ENCODE measurements at places on chromosomes 6 and 20.

DNA sequence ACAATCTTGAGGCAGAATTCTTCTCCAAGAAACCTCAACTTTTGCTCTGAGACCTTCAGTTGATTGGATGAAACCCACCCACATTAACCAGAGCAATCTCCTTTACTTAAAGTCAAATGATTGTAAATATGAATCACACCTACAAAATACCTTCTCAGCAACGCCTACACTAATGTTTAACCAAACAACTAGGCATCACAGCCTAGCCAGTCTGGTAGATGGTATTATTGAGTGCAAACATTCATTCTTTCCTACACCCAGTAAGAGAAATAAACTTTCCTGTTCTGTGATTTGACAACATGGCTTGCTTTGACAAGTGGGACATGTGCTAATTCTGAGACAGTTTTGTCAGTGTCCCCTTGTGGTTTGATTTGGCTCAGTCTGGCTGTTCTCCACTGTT lies 252.2 kb downstream of the HACE1 start:
- DNase-seq, result no peak

GRCh38 chr6:92404281-92404680 lies 1015.1 kb downstream of the EPHA7 start:
- DNase-seq, result no peak

GRCh38 chr6:168024951-168025510 lies 27.6 kb downstream of the KIF25 start:
- DNase-seq, result no peak

DNA sequence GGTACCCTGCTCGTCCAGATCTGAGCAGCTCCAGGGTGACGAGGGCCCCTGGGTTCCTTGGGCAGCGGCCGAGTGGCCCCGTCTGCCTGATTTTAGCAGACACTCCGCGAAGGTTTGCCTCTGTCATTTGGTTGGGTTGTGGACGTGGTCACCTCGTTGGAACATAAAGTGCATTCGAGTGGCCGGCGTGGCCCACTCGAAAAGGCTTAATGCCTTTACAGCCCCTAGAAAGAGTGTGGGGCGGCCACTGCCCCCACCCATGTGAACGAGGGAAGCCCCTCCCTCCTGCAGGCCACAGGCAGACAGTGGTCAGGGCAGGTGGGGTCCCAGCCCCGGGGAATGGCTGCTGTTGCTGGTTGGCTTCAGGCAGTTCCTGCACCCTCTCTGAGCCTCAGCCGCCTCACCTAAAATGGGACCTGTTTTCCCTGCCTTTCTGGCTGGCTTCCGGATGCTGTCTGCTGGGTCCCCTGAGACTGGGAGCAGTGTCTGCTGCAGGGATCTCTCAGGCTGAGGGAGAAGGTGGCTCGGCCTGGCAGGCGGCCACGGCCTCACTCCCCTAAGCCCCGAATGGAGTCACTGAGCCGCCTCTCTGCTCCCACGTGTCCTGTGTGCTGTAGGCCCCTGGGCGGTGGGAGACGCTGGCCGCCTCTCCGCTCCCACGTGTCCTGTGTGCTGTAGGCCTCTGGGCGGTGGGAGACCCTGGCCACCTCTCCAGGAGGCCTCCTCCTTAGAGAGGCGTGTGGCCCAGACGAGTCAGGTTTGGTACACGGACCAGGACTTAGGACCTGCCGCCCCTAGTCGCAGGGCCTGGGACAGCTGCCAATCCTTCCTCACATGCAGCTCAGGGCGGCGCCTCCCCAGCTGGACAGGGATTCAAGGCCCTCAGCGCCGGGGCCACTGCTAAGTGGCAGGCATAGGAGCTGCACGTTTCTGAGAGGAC lies 233.0 kb downstream of the ERMARD start:
- DNase-seq, result no peak

DNA sequence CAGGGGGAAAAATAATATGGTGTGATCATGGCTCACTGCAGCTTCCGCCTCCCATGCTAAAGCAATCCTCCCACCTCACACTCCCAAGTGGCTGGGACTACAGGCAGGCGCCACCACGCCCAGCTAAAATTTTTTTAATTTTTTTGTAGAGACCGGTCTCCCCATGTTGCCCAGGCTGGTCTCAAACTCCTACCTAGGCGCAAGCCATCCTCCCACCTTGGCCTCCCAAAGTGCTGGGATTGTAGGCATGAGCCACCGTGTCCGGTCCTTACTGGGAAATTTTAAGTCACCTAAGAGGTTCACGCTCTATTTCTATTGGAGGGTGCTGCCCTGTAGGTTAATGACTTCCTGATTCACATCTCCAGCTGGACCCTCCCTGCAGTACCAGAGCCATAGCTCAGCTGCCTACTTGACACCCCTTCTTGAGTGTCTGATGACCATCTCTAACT lies 626 bp upstream of the CDK5RAP1 start:
- DNase-seq, result peak; percentile 28

DNA sequence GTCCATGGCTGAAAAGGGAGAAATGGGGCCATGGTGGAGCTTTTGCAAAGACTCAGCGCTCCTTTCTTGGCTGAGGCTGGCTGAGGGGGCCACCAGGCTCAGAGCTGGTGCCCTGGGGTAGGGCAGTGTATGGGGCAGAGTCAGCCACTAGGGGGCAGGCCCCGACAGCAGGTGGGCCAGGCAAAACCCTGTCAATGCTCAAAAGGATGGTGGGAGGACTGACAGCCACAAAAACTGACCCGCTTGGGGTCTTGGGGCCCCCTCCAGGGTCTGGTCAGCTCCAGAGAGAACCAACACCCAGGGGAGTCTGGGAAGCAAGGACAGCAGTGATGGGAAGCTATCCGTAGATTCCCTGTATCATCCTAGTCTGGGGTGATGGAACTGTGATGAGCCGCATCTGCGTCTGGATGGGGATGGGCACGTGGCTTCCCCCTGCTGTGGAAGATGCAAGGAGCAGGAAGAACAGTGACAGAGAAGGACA lies 306.9 kb downstream of the DHX35 start:
- peak; percentile 75 for DNase-seq

- no peak for DNase-seq
Measured at GRCh38 chr6:129759796-129760605, 50.0 kb upstream of the ARHGAP18 start.
